ENCODE measurements at places on chromosomes 1 and 21. TPM values are rescaled to one million over a fixed set of nuclear protein-coding genes. Genes with fewer than 3 reads are reported as not detected.

Gene RYR2
- total RNA-seq, result not detected

Gene PLPPR5
- total RNA-seq, result not detected

Gene FMOD
- 0.07 TPM for total RNA-seq

- no peak for DNase-seq
Measured at GRCh38 chr21:45132841-45133573, 58.6 kb downstream of the ADARB1 start.

- DNase-seq, result no peak
Measured at GRCh38 chr1:189657715-189658114, 819.9 kb downstream of the BRINP3 start.

Data from pulmonary artery endothelial cell (primary cell).